GM23338 (cell line): ENCODE measurements at places on chromosomes 3 and 15. TPM values are rescaled to one million over a fixed set of nuclear protein-coding genes. Genes with fewer than 3 reads are reported as not detected.

DNA sequence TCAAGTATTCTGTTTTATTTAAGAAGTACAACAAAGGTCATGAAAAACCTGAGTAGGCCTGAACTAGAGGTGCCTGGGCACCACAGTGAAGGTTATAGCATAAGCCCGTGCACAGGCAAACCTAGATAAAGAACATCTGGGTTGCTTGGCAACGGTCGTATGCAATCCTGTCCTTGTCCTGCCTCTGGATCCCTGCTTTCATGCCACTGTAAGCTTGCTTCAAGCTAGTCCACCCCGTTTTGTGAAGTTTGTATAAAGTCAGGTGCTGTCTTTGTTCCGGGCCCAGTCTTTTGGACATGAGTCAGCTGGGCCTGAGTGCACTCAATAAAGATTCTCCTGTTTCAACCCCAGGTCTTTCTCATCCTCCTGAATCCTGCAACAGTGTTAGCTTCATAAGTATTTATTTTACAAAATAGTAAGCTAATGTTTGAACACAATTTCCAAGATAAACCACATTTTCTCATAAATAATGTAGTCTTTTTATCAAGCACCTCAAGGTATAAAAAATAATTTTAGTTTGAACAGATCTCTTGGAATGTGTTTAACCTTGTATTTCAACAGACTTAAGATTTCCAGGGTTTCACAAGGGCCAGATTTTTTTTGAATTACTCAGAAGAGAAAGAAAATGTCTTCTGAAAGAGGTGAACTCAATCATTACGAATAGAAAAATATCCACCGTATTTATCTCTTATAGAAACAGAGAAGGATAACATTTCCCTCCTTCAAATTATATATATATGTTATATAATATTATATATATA, 14.3 kb upstream of the SLC9C1 start:
- DNase-seq = peak; percentile 70

DNA sequence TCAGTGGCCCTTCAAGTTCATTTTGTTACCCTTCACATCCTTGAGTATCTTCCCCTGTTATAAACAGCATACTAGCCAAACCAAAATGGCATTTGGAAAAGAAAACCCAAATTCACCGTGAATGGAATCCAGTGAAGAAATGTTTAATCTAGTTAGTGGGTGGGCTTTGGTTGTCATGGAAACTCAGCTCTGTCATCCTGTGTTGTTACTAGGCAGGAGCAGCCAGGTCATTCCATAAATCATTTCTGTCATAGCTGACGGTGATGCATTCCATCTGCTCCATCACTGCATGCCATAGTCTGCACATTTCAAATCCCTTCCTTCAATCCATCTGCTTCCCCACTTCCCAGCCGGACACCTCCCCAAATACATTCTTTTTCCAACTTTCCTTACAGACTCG, 140.4 kb upstream of the CGNL1 start:
- peak; percentile 67 for DNase-seq

DNA sequence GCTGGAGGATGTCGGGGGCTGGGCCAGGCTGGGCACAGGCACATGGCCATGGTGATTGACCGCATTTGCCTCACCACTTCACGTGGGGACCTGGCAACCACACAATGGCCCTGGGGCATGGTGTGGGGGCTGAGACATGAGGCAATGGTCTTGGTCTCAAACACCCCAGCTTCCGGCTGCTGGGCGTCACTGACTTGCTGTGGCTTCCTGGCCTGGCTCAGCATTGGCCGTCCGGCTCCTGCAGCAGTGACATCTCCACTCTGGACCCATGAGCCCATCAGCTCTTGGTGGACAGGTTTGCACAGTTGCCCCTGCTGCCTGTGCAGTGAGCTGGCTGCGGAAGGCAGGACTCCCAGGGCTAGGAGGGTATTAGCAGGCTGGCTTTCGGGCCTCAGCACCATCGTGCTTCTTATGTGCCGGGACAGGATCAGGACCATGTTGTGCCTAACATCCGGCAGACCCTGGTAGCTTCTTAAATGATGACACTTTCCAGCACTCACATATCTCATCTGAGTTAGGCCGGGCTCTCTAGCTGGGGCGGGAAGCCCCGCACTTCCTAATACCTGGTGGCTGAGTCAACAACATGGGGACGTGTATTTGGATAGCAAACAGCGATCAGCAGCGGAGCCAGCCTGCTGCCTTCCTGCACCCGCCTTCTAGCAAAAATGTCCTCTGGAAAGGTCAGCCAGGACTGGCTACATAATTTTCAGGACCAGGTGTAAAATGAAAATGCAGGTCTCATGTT, 34.1 kb downstream of the ZNF710 start:
- no peak for DNase-seq

GRCh38 chr15:45157974-45158373, 28.2 kb downstream of the DUOX1 start:
- peak; percentile 34 for DNase-seq

DNA sequence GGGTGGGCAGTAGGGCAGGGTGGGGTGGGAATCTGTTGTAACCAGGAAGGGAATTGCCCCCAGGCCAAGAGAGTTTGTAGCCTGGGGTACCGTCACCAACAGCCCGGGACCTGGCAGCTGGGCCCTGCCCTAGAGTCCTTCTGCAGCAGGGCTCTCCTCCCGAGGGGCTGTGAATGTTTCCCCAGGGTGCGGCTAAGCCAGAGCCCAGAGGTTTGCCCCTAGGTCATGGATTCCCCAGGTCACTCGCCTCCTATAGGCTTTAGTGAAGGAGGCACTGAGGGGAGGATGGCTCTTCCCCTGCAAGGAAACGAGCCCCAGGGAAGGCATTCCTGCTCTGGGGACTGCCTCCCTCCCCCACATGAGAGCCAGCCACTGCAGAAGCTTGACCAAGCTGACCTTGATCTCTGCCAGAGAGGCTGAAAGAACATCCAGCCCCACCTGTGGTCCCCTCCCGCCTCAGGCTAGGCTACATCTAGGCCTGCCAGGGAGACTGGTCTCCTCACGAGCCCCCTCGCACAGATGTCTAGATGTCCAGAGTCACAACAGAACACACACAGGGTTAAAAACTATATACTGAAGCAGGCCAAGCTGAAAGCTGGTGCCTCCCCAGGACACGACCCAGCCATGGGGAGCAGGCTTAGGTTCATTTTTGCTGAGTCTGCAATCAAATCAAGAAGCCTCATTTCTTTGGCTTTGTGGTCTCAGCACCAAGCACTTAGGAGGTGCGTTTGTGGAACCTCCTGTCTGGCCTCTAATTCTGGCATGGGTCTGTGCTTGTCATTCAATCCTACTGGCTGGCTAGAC, 69.1 kb upstream of the TAMM41 start:
- DNase-seq = no peak

Gene LRRFIP2
- 27.5 and 29.0 TPM in 2 replicates for total RNA-seq

DNA sequence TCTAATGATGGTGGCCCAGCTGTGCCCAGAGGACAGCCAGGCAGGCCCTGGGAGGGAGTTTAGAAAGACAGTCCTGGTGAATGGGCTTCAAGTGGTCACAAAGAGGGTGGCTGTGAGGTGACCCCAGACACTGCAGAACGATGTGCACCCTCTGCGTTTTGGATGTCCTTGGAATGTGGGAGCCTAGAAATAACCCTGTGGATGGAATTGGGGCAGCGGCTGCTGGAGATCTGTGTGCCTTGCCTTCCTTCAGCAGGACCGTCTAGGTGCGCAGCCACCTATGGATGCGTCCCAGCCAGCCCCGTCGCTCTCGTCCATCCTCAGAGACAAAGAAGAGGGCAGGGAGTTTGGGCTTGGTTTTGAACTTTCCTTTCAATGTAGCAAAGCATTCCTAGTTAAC, 46.5 kb downstream of the KLHL25 start:
- no peak for DNase-seq

- no peak for DNase-seq
Measured at GRCh38 chr3:144586382-144586781, 614.8 kb downstream of the DIPK2A start.

Gene PLA2G4E
- total RNA-seq = not detected in 2 replicates

DNA sequence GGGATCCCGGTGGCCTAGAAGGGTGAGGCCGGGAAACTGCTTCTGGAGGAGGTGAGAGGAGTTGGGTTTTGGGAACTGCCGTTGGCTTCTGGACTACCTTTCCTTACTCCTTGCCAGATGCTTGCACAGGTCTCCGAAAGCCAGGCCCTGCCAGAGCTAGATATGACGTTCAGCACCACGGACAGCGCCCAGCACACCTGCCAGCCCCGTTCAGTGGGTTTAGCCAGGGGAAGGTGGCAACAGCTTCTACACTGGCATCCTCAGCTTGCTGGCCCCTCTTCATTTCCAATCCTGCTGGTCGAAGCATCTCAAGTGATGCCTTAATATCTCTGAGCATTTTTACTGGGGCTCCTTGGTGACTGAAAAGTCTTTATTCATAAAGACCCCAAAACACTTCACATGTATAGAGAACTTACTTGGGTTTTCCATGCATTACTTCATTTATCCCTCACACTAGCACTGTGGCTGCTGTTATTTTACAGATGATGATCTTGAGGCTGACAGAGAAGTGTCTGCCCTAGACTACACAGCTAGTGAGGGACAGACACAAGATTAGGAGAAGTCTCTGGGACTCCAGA, 21.9 kb downstream of the HCN4 start:
- peak; percentile 93 for DNase-seq

Gene GNAT1
- not detected in 2 replicates for total RNA-seq

Gene ZPLD1
- not detected in 2 replicates for total RNA-seq

GRCh38 chr3:94946683-94947082, 883.8 kb downstream of the NSUN3 start:
- DNase-seq = no peak

Gene PSMA4
- total RNA-seq = 301 and 322 TPM in 2 replicates

DNA sequence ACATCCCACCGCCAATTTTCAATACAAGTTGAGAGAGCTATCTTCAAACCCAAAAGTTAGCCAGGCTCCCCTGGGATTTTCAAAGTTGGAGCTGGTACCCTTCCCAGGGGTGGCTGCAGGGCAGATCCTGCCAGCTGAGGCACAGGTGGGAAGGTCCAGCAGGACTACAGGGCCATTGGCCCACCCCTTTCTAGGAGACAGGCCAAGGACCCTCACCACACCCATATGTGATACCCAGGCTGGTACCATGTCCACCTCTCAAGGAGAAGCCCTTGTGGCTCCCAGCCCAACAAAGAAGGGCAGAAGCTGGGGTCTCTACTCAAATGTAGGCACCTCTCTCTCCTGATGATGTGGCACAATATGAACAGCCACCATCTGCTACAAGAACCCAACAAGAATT, 8.0 kb downstream of the POC1A start:
- DNase-seq = no peak

GRCh38 chr3:161556533-161556932, 59.9 kb downstream of the OTOL1 start:
- no peak for DNase-seq

Gene PCSK6
- 6.7 and 7.8 TPM in 2 replicates for total RNA-seq

- no peak for DNase-seq
Measured at GRCh38 chr3:155102329-155102728, 22.2 kb downstream of the MME start.

- DNase-seq = peak; percentile 92
Measured at GRCh38 chr15:40930430-40931299, 1.5 kb downstream of the DLL4 start.

Gene KIF23
- total RNA-seq = 76.9 and 103 TPM in 2 replicates

Gene EIF4A2
- 666 and 697 TPM in 2 replicates for total RNA-seq

- no peak for DNase-seq
Measured at GRCh38 chr3:155158346-155159037, 78.4 kb downstream of the MME start.

GRCh38 chr15:99253381-99254090, 2.3 kb downstream of the LRRC28 start:
- no peak for DNase-seq

Gene IL17RC
- 12.6 and 15.0 TPM in 2 replicates for total RNA-seq

Gene DLEC1
- 0.19 and 0.31 TPM in 2 replicates for total RNA-seq

- DNase-seq = peak; percentile 89
Measured at GRCh38 chr3:150384296-150385212, 23.5 kb upstream of the TSC22D2 start.

DNA sequence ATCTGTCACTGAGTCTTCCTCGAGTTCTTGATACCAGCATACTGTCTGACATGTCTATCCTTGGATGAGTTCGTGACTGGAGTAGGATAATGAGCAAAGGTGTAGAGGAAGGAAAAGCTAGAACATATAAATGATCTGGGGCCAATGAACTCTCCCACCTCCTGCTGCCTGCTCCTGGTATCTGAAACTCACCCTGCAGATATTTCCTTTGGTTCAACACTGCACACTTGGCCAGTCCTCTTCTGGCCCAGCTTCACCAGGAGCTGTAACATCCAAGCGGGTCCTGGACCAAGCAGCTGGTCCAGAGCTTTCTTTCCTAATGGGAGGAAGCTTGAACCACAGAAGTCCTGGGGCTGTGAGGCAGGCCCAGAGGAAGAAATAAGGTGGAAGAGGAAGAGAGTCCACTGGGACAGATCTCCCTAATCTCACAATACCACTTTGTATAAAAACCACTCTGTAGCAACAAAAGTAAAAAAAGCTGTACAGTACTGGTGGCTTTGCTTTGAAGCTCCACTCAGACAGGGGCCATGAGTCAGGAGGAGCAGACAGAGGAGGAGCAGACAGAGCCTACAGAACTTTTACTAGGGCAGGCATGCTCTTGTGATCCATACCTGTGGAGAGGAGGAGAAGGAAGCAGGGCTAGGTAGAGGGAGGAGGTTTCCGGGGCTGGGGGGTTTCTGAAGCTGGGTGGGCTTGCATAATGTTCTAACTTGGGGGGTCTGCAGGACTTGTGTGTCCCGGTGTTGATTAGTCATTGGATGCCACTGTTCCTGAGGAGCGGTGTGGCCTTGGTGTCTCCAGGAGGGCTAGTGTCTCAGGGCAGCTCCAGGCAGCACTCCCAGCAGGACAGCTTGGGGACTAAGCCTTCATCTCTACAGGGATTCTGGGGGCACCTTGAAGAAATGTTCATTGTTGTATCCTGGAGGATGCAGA, 166.9 kb downstream of the ABHD5 start:
- no peak for DNase-seq

DNA sequence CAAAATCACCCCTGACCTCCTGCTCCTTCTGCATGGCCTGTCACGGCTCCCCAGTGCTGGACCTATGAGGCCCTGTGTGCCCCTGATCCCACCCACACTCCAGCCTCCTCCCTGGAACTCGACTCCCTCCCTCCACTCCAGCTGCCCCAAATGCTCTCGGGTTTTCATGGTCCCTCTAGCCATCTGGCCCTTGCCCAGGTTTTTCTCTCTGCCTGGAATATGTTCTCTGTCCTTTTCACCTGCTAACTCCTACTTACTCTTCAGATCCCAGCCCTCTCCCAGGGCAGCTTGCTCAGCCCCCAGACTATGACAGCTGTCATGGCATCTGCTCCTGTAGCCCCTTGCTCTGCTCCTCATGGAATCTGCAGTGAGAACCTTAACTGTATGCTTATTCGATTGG, 30.3 kb downstream of the DUSP7 start:
- DNase-seq = no peak

Gene LIPC
- not detected in 2 replicates for total RNA-seq

- DNase-seq = no peak
Measured at GRCh38 chr3:181941250-181941649, 229.5 kb downstream of the SOX2 start.

GRCh38 chr3:61890586-61890985, 329.2 kb downstream of the PTPRG start:
- peak; percentile 66 for DNase-seq

Gene HIGD2B
- total RNA-seq = not detected in 2 replicates

Gene CEP19
- total RNA-seq = 1.6 and 2.3 TPM in 2 replicates

DNA sequence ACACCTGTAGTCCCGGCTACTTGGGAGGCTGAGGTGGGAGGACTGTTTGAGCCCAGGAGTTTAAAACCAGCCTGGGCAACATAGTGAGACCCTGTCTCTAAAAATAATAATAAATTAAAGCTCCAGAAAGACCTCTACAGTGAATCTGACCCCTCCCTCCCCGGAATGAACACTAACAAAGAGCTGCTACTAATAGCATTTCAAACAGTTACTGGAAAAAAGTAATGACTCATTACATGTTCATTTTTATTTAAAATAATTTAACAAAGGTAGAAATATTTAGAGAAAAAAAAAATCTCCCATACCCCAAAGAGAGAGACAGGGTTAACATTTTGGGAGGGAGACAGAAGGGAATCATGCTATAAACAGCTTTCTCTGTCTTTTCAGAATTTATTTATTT, 2.2 kb upstream of the UBA3 start:
- no peak for DNase-seq
